CD4-positive, alpha-beta T cell treated with Interferon alpha-2 for 1 hour (primary cell): ENCODE measurements at places on chromosomes 7 and 10.
A peak's percentile ranks its signal among the peaks of the same experiment; 100 is the strongest.

DNA sequence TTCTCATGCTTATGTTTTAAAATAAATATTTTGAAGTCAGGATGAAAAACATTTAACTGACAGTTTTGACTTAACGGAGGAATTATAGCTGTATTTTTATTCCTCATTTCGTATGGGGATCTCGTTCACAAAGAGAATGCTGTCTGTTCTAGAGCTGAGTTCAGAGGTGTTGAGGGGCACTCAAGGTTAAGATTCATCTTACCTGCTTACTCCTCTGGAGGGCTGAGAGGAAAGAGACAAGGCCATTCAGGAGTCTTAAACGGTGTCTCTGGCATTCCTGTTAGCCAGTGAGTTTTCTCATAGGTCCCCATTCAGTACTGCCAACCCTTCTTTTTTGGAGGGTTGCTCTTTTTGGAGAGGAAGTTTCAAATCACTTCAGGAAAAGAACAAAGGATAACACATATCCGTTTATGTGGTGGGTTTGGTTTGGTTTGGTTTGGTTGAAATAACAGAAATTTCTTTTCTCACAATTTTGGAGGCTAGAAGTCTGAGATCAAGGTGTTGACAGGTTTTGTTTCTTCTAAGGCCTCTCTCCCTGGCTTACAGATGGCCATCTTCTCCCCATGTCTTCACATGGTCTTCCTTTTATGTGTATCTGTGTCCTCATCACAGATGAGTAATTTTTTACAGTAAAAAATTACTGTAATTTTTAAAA is 23.1 kb downstream of the CALHM2 start:
- no peak for DNase-seq

DNA sequence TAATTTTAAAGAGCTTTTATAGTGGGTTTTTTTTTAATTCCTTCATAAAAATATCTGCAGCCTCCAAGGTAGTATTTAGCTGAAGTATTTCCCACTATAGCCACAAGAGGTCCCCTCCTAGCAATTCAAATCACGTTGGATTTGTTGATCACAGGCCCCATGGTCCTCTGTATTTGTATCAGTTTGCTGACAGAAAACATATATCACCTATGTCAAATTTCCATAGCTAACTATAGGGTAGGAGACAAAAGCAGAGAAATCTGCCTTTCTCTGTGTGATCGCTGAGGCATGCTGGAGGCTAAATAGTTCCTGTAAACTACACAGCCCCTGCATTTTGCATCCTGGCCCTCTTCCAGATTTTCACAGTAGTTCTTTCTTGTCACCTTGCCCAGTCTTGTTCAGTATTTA is 1.7 kb upstream of the CTNNA3 start:
- DNase-seq = peak; percentile 69

- DNase-seq = no peak
These were observed 36.6 kb upstream of the SPOCK2 start for GRCh38 chr10:72124989-72125388.

DNA sequence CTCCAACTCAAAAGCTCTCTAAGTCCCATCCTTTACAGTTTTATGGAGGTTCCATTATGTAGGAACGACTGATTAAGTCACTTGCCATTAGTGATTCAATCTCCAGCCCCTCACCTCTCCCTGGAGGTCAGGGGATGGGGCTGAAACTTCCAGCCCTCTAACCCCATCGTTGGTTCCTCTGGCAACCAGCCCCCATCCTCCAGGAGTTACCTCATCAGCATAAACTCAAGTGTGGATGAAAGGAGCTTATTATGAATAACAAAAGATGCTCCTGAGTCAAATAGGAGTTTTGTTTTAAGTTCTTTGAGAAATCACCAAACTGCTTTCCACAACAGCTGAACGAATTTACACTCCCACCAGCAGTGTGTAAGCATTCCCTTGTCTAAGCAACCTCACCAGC is 494.3 kb upstream of the AUTS2 start:
- DNase-seq = no peak

DNA sequence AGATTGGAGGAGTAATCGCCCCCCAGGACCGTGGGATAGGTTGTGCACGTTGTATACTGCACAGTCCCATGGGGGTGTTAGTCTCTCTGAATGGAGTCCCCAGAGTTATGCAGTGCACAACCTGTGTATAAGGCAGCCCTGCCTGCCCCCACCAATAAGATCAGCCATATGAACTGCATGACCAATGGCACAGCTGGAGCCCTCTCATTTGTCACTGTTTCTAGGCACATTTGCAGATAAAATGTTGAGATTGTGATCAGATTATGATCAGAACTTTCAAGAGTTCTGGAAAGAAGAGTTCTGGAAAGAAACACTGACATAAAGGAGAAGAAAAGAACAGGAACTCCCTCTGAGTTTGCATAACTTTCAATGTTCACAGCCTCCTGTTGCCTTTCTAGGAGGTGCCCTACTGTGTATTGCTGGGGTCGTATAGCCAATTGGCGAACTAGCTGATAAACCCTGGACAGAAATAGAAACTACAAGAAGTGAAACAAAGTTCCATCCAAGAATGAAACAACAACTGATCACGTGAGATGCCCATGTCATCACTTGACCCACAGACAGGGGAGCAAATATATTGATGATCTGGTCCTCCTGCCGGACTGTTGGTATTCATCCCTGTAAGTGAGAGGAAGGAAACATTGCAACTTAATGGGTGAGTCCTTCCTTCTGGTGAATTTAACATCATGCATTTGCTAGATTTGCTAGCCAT is 49.6 kb upstream of the TOMM7 start:
- peak; percentile 13 for DNase-seq

- DNase-seq = no peak
These were observed 39.3 kb downstream of the WASL start for GRCh38 chr7:123709525-123709924.

DNA sequence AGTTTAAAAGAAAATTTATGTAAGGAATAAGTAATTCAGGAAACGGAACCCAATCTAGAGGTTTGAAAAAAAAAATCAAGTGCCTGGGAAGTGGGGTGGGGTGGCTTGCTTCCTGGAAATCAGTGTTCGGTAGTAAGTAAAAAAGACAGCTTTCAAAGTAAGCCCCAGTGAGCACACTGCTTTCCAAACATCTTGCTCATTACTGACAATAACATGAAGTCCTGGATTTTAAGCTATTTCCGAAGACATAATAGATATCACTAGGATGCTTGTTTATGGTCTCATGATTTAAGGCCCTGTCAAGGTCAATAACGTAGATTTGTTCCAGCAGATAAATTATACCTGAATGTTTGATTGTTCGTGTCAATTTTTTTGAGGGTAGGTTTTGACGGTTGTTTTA is 1.3 kb downstream of the STAMBPL1 start:
- DNase-seq = peak; percentile 55

DNA sequence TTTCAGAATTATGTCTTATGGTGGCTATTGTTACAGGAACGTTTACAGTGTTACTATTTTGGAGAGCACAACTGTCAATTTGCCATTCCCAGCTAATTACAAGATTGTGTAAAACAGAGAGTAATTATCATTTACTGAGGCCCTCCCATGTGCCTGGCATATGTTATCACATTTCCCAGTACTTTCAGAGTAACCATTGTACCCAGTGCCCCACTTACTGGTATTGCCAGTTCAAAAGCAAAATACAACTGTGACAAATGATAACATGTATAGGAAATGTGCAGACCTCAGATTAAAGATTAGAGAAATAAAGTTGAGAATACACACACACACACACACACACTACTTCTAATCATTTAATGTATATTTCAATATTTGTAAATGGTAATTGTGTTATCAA is 572.5 kb downstream of the POM121L12 start:
- DNase-seq = no peak

- no peak for DNase-seq
These were observed 176.4 kb downstream of the AHR start for GRCh38 chr7:17474724-17475344.

DNA sequence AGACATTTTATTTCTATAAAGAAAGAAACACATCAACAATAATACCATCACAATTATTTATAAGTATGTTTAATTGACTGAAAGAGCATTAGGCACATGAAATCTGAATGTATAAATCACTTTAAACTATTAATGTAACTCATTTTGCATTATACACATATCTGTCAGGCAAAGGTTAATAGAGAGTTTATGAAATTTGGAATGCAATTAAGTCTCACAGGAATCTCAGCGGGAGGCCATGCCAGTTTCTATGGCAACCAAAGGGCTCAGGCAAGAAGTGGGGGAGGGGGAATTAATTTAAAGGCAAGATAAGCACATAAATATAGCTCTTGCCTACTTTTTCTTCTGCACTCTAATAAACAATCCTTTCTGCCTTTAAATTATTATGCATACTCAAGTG is 152.6 kb downstream of the SLC16A9 start:
- no peak for DNase-seq

DNA sequence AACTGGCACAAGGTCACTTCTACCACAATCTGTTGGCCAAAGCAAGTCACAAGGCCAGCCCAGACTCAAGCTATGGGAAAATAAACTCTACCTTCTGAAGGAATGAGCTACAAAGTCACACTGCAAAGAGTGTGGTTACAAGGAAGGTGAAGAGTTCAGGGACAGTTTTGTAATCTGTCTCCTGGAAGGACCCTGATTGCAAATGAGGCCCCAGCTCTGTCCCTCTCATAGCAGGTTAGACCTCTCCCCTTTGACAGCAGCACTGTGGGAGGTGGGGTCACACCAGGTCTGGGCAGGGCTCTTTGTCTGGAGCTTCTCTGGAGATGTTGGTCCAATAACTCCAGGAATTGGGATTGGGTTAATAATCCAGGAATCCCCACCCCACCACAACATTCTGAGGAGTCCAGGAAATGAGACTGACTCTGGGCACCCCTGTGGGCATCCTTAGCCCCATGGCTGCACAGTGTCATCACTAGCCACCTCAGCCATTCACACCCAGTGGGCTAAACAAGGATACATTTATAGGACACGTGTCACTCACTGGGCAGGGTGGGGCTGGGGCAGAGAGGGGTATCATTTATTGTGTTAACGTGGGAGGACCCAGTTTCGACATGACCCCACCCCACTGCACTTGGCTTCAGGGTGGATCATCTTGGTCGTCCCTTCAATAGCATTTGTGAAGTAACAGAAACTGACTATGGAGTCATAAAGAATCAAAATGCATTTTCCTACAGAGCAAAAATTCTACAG is 23.7 kb upstream of the C10orf105 start:
- DNase-seq = no peak

DNA sequence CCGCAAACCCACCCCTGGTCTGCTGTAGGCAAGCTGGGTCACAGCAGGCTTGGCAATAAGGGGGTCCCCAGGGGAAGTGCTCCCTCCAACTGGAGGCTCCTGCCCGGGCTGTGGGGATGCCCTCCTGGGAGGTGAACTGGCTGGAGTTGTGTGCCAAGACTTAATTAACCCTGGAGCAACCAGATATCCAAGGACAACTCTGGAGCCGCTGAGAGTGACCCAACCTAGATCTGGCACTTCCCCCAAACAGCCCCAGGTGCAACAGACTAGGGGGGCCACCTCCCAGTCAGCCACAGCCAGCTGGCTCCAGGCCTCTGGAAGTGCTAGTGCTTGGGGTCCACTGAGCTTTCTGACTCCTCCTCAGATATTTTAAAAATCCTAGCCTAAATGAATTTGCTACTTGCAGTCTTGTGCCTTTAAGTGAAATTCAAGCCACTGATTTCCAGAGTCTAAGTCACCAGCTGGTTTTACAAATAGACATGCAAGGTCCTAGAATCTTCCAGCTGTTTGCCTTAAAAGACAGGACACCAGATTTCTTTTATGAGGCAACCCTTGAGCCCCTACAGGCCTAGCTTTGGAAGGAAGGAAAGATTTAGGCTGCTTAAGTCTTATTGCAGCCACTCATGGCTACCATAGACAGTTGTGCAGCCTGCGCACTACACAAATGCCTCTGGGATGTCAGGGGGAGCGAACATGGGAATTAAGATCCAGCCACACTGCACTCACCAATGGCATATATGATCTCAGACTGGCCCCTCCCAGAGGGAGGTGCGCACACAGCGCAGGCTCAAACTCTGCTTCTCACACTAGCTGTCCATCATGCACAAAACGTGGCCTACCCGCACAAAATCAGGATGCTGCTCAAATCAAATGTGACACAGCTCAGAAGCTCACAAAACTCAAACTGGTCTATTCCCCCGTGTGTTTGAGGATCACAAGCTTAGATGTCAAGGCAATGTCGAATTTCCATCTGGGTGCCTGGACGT is 42.6 kb upstream of the MYL10 start:
- DNase-seq = no peak

DNA sequence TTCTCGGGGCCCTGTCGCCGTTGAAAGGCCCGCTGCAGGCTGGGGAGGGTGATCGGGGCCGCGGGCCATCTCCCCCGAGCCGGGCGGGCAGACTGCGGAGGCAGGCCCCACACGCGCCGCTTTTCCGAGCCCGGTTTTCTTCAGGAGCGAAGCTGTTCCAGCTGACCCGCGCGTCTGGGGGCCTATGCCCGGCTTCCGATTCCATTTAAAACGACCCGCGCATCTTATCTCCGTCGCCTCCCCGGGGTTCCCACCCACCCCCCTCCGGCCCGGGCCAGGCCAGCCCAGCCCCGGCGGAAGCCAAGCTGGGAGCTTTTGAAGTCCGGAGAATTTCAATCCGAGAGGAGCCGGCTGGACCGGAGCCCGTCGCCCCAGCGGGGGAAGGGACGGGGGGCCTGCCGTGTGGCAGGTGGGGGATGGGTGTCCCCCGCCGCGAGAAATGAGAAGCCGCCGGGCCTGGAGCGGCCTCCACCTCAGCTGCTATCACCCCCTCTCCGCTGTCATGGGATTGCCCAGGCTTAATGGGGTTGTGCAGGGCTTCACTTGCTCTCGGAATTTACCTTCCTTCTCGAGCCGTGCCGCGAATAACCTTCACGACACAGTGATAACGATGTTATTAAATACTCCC is 3.1 kb upstream of the EVX1 start:
- DNase-seq = no peak

DNA sequence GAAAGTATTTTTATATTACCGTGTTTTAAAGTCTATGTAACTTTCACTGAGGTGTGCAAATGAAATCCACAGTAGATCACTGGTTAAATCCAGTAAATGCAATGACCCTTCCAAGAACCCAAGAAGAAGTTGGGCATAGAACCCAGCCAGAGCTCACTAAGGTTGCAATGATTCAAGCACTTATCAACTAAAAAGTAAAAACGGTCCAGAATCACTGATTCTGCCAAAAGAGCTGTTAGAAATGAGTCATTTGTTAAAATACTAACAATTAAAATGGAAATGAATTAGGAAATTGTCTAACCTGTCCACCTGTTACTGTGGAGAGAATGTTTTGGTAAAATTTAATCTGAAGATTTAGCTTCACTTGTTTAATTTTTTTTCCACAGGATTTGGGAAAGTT is 74.4 kb downstream of the ANK3 start:
- no peak for DNase-seq

DNA sequence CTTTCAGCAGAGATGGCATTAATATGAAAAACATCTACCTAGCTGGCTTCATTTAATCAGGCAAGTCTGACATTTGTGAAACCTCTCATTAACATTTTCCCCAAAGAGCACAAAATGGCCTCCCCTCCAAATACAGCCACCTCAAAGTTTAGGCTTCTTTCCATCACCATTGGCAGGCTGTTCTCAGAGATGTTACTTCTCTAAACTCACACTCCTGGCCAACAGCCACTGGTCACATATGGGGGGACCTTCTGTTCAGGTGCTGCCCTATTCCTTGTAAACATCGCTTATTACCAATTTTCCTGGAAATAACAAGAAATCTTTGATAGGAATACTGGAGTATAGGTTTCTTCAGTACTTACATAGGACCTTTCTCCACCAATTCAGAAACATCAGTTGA is 69.5 kb downstream of the GBF1 start:
- DNase-seq = no peak

GRCh38 chr7:43143918-43144589 is 31.6 kb downstream of the HECW1 start:
- DNase-seq = no peak
